ENCODE measurements at places on chromosomes 12 and 14.

DNA sequence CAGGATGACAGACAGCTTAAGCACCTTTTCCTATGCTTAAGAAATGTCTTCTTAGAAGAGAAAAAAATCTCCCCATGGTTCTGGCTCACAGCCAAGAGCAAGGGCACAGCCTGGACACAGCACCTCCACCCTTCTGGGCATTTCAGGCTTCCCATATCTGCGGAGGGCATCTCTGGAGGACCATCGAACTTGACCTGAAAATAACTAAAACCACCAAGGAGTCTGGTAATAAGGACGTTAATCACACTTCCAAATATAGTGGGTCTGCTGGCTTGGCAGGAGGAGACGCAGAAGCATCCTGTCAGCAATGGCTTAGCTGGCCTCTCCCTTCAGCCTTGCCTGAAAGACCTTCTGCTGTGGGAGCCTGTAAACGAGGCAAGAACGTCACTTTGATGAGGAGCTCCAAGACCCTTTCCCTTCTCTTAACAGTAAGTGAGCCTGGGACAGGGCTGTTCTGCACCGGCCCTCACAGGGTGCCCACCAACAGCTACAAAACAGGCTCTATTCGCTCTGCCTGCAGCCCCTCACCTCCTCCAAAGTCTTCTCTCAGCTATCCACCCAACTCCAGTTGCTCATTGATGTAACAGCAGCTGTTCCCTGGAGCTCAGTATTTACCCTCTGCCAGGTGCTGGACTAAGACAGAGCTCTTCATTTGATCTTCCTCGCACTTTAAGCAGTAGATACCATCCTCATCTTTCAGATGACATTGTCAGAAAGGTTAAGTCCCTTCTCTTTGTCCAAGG lies 13.2 kb downstream of the SETD3 start:
- DNase-seq, result no peak

DNA sequence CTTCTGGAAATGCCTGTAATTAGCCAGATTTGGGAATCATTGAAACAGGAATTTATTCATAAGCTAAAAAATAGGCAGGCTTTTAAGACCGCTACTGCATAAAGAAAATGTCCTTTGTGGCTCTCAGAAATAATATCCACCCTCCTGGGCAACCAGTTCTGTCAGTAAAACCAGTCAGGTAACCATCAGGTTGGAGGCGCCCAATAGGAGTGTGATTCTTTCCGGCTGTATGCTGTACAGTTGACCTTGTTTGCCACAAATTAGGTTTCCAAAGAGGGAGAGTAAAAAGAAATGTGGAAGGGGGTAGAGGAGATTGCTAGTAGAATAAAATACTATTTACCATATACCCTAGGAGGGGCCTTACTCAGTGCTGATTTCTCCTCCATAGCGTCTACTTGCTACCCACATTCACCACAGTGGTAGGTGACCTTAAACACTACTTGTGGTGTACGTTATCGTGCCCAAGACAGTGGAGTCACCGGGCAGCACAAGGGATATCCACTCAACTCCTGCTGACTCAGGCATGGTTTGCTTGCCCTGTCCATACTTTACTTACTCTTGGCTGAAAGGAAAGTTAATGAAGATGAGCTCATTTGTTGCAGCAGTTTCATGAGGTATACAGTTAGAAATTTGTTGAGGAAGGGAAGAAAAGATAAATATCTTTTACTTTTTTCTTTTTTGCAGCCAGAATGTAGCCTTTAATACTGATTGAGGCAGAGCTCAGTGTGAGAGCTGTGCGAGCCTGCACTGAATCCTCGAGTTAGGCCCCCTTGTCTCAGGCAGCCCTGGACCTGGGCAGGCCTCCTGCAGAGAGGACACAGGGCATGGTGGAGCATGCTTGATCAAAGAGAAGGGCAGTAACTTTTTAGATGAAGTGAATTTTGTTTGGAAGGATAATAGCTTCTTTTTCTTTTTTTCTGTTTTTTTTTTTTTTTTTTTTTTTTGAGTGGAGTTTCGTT lies 76.7 kb downstream of the DIP2B start:
- no peak for DNase-seq

DNA sequence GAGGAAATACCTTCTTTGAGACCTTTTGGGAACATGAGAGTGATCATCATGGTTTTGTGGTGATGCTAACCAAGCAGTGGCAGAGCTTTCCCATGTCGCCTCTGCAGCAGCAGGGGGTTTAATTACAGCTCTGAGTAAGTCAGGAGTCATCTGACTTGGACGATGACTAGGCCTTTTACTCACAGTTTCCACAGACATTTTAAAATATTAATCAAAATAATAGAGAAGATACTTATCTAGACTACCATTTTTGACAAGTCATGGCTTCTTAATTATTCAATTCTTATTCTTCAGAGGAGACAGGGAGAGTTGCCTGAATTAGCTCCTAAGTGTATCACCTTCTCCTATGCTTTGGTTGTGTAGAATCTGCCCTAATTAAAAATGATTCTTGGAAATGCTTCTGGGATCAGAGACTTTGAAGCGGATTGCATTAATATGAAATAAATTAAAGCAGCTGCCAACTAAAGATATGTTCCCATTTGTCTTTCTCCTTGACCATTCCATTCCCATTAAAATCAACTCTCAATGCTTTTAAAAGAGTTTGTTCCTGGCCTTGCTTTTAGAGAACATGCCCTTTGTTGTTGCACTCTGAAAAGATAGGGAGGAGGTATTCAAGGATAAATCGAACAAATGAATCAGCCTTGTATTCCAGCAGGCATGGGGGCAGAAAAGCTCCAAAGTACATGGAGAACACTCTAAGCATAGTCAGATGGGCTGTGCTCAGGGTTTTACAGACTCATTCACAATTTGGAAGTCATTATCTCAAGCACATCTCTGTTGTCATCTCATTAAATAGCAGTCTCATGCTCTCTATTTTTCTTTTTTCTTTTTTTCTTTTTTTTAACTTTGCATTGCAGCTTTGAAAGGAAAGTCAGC lies 7.7 kb upstream of the IFNG-AS1 start:
- no peak for DNase-seq

- DNase-seq, result peak; percentile 83
These were observed 914 bp upstream of the CCND2 start for GRCh38 chr12:4272424-4273272.

GRCh38 chr12:3602488-3602887 lies 111.5 kb downstream of the PRMT8 start:
- DNase-seq, result no peak

- DNase-seq, result no peak
These were observed 231.2 kb downstream of the VRK1 start for GRCh38 chr14:97028382-97028781.

DNA sequence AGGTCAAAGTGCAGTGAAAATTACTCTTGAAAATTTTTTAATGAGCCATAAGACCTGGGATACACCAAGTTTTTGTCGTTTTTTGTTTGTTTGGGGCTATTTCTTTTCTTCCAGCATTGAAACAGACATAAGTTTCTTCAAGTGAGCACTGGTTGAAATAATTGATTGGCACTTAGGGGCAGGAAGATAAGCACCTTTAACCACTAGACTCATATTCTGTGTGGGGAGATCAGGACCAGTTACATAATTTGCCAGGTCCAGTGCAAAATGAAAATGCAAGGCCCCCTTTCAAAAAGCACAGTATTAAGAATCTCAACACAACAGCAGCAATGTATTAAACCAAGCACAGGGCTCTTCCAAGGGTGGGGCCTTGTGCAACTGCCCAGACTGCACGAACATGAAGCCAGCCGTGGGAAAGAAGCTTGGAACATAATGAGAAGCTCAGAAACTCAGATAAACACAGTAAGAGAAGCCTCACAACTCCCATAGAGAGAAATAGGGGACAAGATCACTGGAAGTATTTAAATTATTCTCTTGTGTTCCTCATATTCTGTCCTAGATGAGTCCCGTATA lies 3.2 kb upstream of the TCP11L2 start:
- no peak for DNase-seq

DNA sequence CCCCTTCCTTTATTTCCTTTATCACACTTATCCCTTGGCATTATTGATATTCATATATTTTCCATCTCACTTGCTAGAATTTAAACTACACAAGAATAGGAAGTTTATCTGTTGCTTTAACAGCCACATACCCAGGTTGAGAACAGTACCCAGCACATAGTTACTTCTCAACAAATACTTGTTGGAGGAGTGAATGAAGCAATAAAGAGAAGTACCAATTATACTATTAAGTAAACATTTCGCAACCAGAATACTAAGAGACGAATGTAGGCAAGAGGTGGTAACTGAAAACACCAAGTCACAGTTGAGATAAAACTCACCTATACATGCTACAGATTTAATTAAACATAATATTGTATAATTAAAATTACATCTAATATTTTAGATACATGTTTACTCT lies 110.9 kb downstream of the FSCB start:
- no peak for DNase-seq

DNA sequence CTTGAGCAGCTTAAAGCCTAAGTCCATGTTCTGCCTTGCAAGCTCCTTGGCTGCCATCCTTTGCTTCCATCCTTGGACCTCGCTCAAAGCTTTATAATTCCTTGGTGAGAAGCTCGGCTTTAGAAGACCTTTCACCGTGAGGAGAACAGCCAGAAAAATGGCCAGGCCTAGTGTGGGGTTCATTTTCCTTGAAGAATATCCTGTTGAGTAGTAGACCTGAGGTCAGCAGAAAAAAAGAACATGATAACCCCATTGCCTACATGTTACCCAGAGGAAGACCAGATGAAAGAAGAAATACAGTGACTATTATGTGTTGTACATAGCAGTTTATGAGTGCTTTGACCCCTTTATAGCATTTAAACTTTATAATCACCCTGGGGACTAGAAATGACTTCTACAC lies 11.1 kb downstream of the SERPINA12 start:
- DNase-seq, result no peak

GRCh38 chr12:3973973-3974644 lies 100.9 kb upstream of the PARP11 start:
- no peak for DNase-seq

DNA sequence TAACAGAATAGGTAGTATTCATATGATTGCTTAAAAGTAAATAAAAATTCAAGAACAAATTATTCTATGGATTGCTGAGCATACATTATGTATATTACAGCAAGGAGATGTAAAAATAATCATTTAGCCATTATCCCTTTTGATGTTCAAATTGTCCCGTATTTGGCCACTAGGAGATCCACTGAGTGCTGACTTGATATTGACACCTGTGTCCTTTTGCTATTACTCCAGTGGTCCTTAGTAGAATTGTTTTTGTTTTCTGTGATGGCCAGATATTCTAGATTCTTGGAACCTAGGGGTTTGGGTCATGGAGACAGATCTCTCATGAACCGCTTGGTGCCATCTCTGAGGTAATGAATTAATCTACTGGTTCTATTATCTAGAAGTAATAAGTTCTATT lies 16.8 kb downstream of the ERO1A start:
- no peak for DNase-seq

DNA sequence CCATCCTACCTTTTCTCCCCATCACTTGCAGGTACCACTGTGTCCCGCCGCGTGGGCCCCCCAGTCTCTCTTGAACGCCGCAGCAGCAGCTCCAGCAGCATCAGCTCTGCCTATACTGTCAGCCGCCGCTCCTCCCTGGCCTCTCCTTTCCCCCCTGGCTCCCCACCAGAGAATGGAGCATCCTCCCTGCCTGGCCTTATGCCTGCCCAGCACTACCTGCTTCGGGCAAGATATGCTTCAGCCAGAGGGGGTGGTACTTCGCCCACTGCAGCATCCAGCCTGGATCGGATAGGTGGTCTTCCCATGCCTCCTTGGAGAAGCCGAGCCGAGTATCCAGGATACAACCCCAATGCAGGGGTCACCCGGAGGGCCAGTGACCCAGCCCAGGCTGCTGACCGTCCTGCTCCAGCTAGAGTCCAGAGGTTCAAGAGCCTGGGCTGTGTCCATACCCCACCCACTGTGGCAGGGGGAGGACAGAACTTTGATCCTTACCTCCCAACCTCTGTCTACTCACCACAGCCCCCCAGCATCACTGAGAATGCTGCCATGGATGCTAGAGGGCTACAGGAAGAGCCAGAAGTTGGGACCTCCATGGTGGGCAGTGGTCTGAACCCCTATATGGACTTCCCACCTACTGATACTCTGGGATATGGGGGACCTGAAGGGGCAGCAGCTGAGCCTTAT lies 9.2 kb downstream of the ARHGAP9 start:
- DNase-seq, result no peak

GRCh38 chr12:27342536-27342935 lies 9.9 kb downstream of the BMAL2 start:
- DNase-seq, result no peak

GRCh38 chr14:61385002-61385685 lies 63.8 kb downstream of the PRKCH start:
- no peak for DNase-seq

DNA sequence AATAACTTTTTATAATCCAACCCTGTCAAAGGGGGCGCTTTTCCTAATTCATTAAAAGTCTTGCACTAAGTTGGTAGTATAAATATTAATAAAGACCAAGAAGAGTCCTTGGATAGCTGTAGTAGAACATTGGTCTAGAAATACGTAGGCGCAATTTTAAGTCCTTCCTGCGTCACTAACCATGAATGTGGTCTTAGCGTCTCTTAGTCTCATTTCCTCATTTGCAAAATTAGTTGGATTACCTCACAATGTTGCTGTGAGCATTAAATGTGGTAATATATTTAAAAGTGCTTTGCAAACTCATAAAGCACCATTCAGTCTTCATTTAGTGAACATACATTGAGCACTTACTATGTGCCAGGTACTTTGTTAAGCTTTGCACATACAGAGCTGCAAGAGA lies 149.7 kb downstream of the AEBP2 start:
- DNase-seq, result no peak

DNA sequence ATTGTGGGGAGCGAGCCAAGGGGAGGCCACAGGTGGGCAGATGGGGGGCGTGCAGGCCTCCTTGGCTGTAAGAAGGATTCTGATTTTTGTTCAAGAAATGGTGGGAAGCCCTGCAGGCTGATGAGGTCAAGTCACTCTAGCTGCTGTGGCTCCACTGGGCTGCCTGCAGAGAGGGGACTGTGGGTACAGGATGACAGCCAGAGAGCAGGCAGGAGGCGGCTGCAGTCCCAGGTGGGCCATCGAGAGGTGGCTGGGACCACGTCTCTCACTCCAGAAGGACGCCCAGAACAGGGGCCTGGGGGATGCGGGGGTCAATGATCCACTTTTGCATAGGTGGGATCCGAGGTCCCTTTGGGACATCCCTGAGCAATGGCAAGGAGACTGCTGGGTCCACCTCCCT lies 9.1 kb downstream of the NCOR2 start:
- no peak for DNase-seq

- DNase-seq, result no peak
These were observed 33.2 kb downstream of the SAMD4A start for GRCh38 chr14:54599966-54600716.

DNA sequence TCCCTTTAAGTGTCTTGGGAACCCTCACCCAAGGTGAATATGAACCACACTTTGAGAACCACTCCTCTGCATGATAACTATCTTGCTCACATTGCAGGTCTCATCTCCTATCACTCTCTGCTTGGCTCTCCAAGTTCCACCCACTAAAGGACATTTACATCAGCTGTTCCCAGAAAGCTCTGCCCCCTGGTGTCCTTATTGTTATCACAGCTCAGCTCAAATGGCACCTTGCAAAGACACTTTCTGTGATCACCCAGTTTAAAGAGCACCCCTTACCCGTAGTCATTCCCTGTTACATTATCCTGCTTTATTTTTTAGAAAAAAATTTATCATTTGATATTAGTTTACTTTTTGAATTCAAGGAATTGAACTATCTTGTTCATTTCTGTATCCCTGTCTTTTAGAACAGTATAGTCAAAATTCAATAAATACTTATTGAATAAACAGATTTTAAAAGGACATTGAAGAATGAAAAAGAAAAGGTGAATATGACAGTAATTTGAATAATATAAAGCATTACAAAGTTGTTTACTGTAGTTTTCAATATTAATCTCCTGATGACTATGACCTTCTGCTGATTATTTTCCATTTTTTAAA lies 20.5 kb upstream of the GUCY2C start:
- no peak for DNase-seq

Measured in left forelimb (tissue), 1 donor.